ENCODE measurements at places on chromosomes 1 and 21.
A peak's percentile ranks its signal among the peaks of the same experiment; 100 is the strongest.

- DNase-seq = no peak
Measured at GRCh38 chr21:43658769-43659135, 536 bp downstream of the HSF2BP start.

- DNase-seq = no peak
Measured at GRCh38 chr1:86542631-86543030, 4.2 kb upstream of the CLCA4 start.

DNA sequence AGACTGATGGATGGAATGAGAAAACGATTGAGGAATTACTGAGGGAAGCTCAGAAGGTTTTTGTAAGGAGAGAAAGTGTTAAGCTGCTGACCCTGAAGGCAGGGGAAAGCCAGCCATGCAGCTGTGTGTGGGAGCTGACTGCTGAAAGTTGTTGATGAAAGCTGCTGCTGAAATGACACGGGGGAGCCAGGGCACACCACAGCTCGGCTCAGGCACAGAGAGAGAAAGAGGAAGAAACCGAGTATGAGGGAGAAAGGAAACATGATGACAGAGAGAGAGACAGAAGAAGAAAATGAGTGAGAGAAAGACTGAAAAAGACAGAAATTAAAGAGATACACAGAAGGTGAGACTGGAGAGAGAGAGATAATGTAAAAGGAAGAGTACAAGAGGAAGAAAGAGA lies 115.5 kb downstream of the LRRC53 start:
- no peak for DNase-seq

- no peak for DNase-seq
Measured at GRCh38 chr1:185156288-185156853, 382 bp downstream of the TRMT1L start.

- no peak for DNase-seq
Measured at GRCh38 chr1:203081465-203082230, 4.2 kb downstream of the MYOG start.

DNA sequence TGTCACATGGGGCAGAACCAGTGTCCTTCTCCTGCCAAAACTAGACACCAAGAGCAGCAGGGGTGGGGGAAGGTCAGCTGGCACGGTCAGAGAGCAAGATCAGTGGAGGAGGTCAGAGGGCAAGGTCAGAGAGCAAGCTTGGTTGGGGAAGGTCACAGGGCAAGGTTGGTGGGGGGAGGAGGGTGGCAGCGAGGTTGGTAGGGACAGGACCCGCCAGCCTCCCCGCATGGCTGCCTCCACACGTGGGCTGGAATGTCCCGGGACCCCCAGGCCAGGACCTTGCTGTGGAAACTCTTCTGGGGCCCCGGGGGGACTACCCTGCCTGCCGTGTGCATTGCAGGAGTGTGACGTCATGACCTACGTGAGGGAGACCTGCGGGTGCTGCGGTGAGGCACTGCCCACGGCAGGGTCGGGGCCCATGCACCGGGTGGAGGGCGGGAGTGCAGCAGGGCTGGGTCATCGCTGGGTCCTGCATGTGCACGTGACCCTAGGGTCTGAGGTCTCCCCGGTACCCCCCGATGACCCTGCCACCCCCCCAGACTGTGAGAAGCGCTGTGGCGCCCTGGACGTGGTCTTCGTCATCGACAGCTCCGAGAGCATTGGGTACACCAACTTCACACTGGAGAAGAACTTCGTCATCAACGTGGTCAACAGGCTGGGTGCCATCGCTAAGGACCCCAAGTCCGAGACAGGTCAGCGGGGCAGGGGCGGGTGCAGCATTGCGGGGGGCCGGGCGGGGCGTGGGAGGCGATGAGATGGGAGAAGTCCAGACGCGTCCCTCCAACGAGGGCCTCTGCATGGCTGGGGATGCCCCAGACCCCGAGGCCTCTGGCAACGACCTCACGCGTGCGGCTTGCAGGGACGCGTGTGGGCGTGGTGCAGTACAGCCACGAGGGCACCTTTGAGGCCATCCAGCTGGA lies 27.3 kb downstream of the COL6A2 start:
- DNase-seq = no peak

- DNase-seq = no peak
Measured at GRCh38 chr1:159953536-159954515, at the start of gene SLAMF9. SLAMF9 (minus strand) TSS chr1:159954237; CDS start chr1:159954137, 100 bp downstream.

- no peak for DNase-seq
Measured at GRCh38 chr1:185846672-185847444, 112.7 kb downstream of the HMCN1 start.

- DNase-seq = no peak
Measured at GRCh38 chr1:172220376-172220775, 200.1 kb upstream of the C1orf105 start.

GRCh38 chr1:201970334-201971159 lies 11.9 kb upstream of the RNPEP start:
- DNase-seq = no peak

- no peak for DNase-seq
Measured at GRCh38 chr21:41593760-41594138, 85.8 kb upstream of the TMPRSS2 start.

DNA sequence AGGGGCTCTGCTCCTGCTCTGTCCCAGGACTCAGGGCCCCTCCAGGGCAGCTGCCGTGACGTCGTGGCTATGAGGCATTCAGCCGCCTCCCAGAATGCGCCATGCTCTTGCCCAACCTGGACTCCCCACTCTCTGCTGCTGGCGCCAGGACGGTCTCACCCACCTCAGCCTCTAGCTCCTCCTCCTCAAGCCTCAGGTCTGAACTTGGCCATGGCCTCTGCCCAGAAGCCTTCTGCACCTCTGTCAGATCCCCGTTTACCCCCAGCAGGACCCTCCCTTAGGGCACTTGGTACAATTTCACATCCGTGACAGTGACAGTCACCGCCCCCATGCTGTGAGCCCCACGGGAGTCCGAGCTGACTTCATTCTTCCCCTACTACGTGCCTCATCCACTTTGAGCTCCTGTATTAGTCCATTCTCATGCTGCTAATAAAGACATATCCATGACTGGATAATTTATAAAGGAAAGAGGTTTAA lies 4.9 kb downstream of the CSTB start:
- DNase-seq = no peak

- DNase-seq = no peak
Measured at GRCh38 chr1:60427194-60427593, 353.6 kb upstream of the C1orf87 start.

DNA sequence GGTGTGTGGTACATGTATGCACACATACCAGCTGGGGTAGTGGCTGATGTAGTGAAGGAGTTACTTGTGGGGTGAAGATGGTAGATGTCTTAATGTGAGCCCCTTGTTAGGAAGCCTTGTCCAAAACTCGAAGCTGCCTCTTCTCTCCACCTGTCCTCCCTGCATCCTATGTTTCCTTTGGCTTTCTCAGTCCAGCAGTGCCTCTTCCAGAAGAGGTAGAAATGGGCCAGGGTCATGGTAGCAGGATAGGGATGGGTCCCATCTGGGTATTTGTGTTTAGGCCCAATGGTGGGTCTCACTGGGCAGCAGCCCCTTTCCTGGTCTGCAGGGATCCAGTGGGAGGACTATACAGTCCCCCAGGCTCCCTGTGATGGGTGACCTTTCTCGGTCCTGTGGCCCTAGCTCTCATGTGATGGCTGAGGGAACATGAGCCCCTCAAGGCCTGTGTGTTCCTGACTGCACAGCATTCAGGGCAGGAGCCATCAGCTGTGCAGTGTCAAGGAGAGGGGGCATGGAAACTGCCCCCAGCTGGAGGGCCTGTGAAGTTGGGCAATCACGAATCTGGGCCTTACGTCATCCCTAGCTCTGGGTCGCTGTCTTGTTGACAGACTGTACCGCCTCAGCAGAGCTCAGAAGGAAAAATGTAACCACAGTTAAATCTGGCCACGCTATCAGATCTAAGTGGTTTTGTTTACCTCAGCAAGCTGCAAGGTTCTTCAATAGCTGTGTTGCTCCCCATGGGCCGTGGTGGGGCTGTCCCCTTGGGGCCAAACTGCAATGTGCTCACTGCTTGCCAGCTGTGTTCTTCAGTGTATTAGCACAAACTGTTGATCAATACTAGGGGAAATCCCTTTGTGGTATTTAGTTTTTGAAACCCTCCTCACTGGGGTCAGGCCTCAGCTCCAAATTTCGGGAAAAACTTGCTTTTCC lies 82.7 kb downstream of the NOS1AP start:
- DNase-seq = no peak

DNA sequence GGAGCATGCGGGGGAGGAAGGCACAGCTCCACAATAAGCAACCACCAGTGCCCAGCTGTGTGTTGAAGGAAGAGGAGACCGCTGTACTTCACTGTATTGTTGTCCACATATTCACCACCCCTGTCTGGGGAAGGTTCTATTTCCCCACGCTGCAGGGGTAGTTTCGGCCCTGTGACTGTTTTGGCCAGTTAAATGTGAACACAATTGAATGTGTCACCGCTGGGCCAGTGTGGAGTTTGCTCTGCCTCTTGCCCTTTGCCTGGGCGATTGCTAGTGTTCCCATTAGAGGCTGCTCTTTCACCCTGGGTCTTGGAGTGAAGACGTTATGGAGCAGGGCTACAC lies 32.6 kb downstream of the UBE4B start:
- DNase-seq = no peak

GRCh38 chr1:116504308-116505156 lies 66.3 kb downstream of the CD58 start:
- DNase-seq = peak; percentile 88

DNA sequence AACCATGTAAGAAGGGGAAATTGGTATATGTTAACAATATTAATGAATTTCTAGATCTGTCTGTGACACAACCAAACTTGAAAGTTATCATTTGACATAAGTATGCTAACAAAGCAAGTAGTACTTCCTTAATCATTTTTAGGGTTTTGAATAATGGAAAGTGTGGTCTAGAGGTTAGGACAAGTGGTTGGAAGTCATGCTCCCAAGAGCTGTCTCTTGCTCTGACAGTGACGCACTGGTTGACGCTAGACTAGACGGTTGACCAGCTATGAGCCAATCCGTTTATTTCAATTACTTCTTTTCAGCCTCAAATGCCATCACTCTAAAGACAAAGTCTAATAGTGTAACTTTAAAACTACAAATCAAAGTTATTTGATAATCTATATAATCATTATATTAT lies 20.7 kb upstream of the RGS1 start:
- DNase-seq = no peak

GRCh38 chr1:40075266-40075665 lies 21.8 kb downstream of the PPT1 start:
- DNase-seq = no peak

DNA sequence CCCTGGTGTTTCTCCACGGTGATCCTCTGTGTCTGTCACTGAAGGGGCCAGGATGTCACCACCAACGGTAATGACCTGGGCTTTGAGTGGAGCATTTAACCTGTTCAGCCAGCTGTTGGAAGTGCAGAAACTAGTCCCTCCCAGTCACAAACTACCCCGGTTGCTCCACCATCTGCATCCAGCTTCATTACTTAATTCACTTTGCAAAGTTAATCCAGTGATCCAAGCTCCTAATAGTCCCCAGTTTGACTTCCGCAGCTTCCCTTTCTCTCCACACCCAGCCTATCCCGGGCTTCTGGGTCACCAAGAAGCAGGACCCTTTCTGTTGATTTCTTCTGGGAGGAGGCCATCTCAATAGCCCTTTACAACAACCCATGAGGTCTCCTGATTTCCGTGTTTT lies 63.5 kb downstream of the MDM4 start:
- DNase-seq = no peak

- no peak for DNase-seq
Measured at GRCh38 chr1:183155939-183156338, 30.1 kb upstream of the LAMC2 start.

DNA sequence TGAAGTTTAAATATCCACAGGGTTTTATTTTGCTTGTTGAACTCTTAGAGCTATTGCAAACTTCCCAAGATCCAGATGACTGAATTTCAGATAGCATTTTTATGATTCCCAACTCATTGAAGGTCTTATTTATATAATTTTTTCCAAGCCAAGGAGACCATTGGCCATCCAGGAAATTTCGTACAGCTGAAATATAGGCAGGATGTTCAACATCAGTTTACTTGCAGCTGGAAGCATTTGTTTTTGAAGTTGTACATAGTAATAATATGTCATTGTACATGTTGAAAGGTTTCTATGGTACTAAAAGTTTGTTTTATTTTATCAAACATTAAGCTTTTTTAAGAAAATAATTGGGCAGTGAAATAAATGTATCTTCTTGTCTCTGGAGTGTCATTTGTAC lies 32.8 kb upstream of the DDR2 start:
- no peak for DNase-seq

GRCh38 chr1:36533897-36534296 lies 51.2 kb upstream of the CSF3R start:
- no peak for DNase-seq

DNA sequence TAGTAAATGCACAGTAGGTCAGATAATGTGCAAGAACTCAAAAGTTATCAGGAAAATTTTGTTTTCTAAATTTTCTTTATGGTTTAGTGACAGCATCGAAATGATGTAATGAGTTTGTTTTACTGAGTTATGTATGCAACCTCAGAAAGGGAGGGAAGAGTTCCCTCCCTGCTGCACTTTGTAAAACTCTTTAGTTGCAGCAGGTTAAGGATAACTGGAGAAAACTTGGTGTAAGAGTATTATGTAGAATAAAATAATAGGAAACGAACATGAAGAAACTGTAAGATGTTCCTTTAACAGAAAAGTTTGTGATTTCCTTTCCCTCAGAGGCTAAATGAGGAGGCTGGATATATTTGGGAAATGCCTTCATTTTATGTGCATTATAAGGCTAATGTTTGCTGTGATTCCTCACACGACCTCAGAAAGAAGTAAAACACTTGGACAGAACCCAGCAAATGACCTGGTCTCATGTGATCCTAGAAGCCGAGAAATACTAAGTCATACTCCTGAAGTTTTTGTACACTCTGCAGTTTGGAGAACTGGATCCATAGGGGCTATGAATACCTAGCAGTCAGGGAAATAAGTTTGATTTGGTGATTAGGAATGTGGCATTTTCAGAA lies 35.4 kb downstream of the ADGRL2 start:
- DNase-seq = no peak

- DNase-seq = no peak
Measured at GRCh38 chr1:209937996-209938959, at the start of gene SYT14. SYT14 (plus strand) TSS chr1:209938217; CDS start chr1:209938265, 48 bp downstream.

DNA sequence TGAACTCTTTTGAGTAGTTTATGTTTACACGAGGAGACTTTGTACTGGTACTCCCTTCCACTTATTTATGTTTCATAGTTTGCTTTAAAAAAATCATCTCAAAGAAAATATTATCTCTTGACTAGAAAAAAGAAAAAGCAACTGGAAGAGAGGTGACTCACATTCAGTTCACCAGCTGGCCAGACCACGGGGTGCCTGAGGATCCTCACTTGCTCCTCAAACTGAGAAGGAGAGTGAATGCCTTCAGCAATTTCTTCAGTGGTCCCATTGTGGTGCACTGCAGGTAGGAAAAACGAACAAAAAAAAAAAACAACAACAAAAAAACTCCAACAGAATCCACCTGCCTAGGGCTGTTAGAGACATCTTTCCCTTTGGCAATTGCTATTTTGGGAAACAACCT lies 102.9 kb downstream of the PTPRC start:
- DNase-seq = peak; percentile 29

DNA sequence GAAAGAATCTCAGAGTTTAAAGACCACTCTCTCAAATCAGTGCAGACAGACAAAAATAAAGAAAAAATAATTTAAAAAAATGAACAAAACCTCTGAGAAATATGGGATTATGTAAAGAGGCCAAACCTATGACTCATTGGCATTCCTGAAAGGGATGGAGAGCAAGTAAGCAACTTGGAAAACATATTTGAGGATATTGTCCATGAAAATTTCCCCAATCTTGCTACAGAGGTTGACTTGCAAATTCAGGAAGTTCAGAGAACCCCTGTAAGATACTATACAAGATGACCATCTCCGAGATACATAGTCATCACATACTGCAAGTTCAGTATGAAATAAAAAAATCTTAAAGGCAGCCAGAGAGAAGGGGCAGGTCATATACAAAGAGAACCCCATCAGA lies 43.7 kb upstream of the IVNS1ABP start:
- no peak for DNase-seq

GRCh38 chr1:221604948-221605347 lies 136.9 kb downstream of the DUSP10 start:
- no peak for DNase-seq

Measured in CD4-positive, alpha-beta T cell treated with Interleukin-17A for 4 hours (primary cell).